Ascending aorta (tissue), 2 donors: ENCODE measurements at places on chromosomes 5 and 9. TPM values are rescaled to one million over a fixed set of nuclear protein-coding genes. Genes with fewer than 3 reads are reported as not detected.

GRCh38 chr5:50836356-50836755, 169.9 kb downstream of the PARP8 start:
- DNase-seq = no peak
- no peaks in the 10 kb centered on the region for H3K27me3 ChIP-seq
- no peak overlapping the region for H3K27ac ChIP-seq
- no peak overlapping the region for H3K4me3 ChIP-seq
- no peaks in the 10 kb centered on the region for H3K4me1 ChIP-seq

GRCh38 chr9:88947581-88948573, 43.4 kb upstream of the S1PR3 start:
- H3K36me3 ChIP-seq = no peaks in the 10 kb centered on the region
- no peak overlapping the region for H3K27ac ChIP-seq
- no peaks in the 10 kb centered on the region for H3K27me3 ChIP-seq
- DNase-seq = no peak

GRCh38 chr5:36740259-36740898, 134.0 kb downstream of the SLC1A3 start:
- no peak overlapping the region for H3K27ac ChIP-seq
- H3K4me1 ChIP-seq = peaks cover 7% of the 10 kb centered on the region

DNA sequence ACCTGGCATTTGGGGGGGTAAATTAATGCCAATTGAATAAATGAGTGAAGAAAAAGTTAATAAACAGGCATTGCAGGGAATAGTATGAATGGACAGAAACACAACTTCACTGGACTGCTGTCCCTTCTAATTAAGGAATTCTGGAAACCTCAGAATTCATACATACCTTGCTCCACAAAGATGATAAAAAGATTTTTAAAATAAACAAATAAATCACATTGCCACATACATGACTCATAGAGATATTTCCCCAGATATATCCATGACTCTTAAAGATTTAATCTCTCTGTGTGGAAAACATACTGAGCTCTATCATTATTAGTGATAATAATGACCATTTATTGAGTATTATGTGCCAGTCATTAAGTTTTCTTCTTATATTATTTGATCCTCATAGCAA, 469.0 kb upstream of the MEF2C start:
- no peaks in the 10 kb centered on the region for H3K36me3 ChIP-seq
- H3K4me3 ChIP-seq = no peak overlapping the region
- no peaks in the 10 kb centered on the region for H3K27me3 ChIP-seq
- DNase-seq = no peak

DNA sequence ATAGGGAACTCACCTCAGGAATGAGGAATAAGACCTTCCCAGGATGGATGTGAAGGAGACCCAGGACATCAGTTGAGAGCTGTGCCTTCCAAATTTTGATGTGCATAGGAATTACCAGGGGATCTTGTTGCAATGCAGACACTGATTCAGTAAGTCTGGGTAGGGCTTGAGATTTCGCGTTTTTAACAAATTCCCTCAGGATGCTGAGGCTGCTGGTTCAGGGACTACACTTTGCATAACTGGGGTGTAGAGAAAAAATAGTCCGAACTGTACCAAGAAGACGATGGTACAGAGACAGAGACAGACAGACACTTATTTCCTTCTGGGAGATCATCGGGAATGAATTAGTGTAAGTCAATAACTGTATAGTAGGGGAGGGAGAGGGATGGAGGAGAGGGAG, 82.3 kb upstream of the FREM1 start:
- H3K4me1 ChIP-seq = no peaks in the 10 kb centered on the region
- H3K4me3 ChIP-seq = peak overlapping the region; percentile 65
- no peaks in the 10 kb centered on the region for H3K27me3 ChIP-seq
- no peaks in the 10 kb centered on the region for H3K36me3 ChIP-seq

DNA sequence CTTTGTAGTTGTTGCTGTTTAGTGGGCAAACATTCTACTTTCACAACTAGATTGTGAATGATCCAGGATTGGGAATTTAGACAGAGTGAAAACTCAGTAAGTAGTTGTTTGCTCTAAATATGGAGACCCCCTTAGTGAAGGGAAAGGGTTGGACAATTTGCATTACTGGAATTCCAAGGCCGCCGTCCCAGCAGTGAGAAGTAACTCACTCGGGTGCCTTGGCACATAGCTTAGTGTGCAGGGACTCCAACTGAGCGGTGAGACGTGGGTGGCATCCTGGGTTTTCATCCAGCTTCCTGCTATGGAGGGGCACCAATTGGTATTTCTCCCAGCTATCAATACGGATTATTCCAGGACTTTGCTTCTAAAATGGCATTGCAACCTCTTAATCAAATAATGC, 69.7 kb upstream of the FCN1 start:
- H3K36me3 ChIP-seq = no peaks in the 10 kb centered on the region
- H3K27me3 ChIP-seq = no peaks in the 10 kb centered on the region
- no peak for DNase-seq
- H3K4me1 ChIP-seq = no peaks in the 10 kb centered on the region
- no peak overlapping the region for H3K27ac ChIP-seq

DNA sequence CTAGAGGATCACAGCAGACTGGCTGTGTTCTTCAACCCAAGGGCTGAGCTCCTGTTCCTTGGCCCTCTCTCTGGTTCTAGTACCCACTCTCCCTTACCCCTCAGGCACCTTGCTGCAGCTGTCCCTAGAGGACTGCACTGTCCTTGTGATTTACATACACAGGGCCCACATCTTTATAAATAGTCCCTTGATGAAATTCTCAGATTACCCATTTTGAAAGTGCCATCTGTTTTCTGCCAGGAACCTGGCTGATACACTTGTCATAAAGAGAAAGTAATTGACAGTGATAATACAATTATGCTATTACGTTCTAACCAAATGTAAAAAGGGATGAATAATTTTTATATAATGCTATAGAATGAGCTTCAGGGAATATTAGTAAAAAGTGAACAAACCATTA, 16.5 kb upstream of the SPARC start:
- peaks cover 25% of the 10 kb centered on the region for H3K4me1 ChIP-seq
- H3K27me3 ChIP-seq = no peaks in the 10 kb centered on the region
- H3K27ac ChIP-seq = peak overlapping the region; percentile 76
- no peaks in the 10 kb centered on the region for H3K36me3 ChIP-seq

DNA sequence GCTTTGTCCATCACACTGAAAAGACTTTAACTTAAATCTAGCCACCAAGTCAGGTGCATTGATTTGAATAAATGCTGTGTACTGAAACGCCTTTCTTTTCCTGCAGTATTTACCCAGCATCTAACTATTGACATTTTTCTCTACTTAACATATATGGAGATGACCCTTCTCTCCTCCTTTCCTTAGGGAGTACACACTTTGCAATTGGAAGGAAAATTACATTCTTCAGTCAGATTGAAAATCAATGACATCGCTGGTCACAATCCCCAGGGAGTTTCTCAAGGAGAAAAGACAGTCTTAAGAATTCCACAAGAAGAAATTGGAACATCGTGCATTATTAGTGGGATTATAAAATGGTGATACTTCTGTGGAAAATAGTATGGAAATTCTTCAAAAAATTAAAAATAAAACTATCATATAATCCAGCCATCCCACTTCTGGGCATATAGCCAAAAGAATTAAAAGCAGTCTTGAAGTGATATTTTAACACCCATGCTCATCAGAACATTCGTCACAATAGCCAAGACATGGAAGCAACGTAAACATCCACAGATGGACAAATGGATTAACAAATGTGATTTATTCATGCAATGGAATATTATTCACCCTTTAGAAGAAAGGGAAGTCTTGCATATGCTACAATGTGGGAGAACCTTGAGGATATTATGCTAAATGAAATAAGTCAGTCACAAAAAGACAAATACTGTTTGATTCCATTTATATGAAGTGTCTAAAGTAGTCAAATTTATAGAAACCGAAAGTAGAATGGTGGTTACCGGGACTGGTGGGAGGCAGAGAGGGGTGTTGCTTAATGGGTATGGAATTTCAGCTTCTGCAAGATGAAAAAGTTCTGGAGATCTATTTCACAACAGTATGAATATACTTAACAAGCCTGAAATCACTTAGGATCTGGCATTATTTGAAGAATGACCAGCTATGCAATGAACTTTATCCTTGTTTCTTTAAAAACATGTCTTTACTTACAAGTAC, 14.3 kb upstream of the FREM1 start:
- no peak for DNase-seq
- H3K4me1 ChIP-seq = no peaks in the 10 kb centered on the region
- no peaks in the 10 kb centered on the region for H3K27me3 ChIP-seq
- no peaks in the 10 kb centered on the region for H3K36me3 ChIP-seq
- no peak overlapping the region for H3K27ac ChIP-seq

- no peaks in the 10 kb centered on the region for H3K27me3 ChIP-seq
- H3K27ac ChIP-seq = no peak overlapping the region
- peak; percentile 34 for DNase-seq
- no peaks in the 10 kb centered on the region for H3K4me1 ChIP-seq
These were observed 217.8 kb upstream of the IRX1 start for GRCh38 chr5:3377831-3378230.

The GPX8 gene
- total RNA-seq = 27.9 TPM

The SLC46A2 gene
- total RNA-seq = not detected

The HTR1A gene
- total RNA-seq = not detected

The ATG10 gene
- 8.4 TPM for total RNA-seq

The MEIKIN gene
- not detected for total RNA-seq

The AK1 gene
- total RNA-seq = 64.5 TPM
